ENCODE measurements at places on chromosomes 6 and 20.

- no peak for DNase-seq
- H3K27ac ChIP-seq = no peak overlapping the region
- H3K4me3 ChIP-seq = no peak overlapping the region
- no peaks in the 10 kb centered on the region for H3K36me3 ChIP-seq
- H3K4me1 ChIP-seq = no peaks in the 10 kb centered on the region
Observed at GRCh38 chr6:170229851-170230519, 60.9 kb downstream of the DLL1 start.

GRCh38 chr6:116969211-116969863 is 92.3 kb downstream of the RFX6 start:
- no peak overlapping the region for H3K27ac ChIP-seq
- H3K27me3 ChIP-seq = no peaks in the 10 kb centered on the region
- no peaks in the 10 kb centered on the region for H3K4me1 ChIP-seq
- H3K36me3 ChIP-seq = no peaks in the 10 kb centered on the region

- peaks cover 5% of the 10 kb centered on the region for H3K36me3 ChIP-seq
- no peak overlapping the region for H3K4me3 ChIP-seq
- no peaks in the 10 kb centered on the region for H3K4me1 ChIP-seq
- H3K27ac ChIP-seq = no peak overlapping the region
- no peaks in the 10 kb centered on the region for H3K27me3 ChIP-seq
Observed at GRCh38 chr6:158474961-158475343, 84.9 kb upstream of the TMEM181 start.

GRCh38 chr20:57223648-57224489 is 42.6 kb downstream of the BMP7 start:
- H3K27ac ChIP-seq = no peak overlapping the region
- H3K36me3 ChIP-seq = no peaks in the 10 kb centered on the region
- H3K27me3 ChIP-seq = no peaks in the 10 kb centered on the region
- DNase-seq = no peak
- H3K4me3 ChIP-seq = no peak overlapping the region
- no peaks in the 10 kb centered on the region for H3K4me1 ChIP-seq

GRCh38 chr6:157291356-157291755 is 32.0 kb downstream of the TMEM242 start:
- peaks cover 10% of the 10 kb centered on the region for H3K4me1 ChIP-seq
- H3K36me3 ChIP-seq = no peaks in the 10 kb centered on the region
- no peak for DNase-seq
- H3K27me3 ChIP-seq = no peaks in the 10 kb centered on the region
- H3K4me3 ChIP-seq = no peak overlapping the region

DNA sequence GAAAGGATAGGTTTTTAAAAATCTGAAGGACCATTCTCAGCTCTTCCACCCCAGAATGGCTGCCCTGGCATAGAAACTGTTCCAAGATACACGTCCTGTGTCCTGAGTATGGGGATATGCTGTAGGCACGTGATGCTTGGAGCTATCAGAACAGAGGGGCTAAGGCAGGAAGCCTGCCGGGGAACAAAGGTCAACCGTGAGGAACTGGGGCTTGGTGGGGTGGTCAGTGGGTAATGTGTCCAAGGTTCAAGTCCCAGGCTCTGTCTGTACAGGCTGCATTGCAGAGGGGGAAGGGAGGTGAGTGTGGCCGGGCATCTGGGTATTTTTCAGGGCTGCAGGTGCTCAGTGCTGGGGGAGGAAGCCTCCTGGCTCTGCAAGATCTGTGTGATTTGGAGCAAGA is 479.6 kb upstream of the CHD6 start:
- no peaks in the 10 kb centered on the region for H3K27me3 ChIP-seq
- DNase-seq = no peak
- H3K36me3 ChIP-seq = no peaks in the 10 kb centered on the region
- no peaks in the 10 kb centered on the region for H3K4me1 ChIP-seq
- no peak overlapping the region for H3K27ac ChIP-seq
- no peak overlapping the region for H3K4me3 ChIP-seq

GRCh38 chr6:52582996-52583395 is 6.1 kb upstream of the TRAM2 start:
- no peaks in the 10 kb centered on the region for H3K36me3 ChIP-seq
- H3K4me1 ChIP-seq = peaks cover 2% of the 10 kb centered on the region
- H3K4me3 ChIP-seq = no peak overlapping the region
- DNase-seq = no peak

GRCh38 chr6:31952890-31953289 is 5.9 kb downstream of the NELFE start:
- peaks cover 54% of the 10 kb centered on the region for H3K36me3 ChIP-seq
- DNase-seq = no peak

GRCh38 chr6:20946022-20946421 is 411.8 kb downstream of the CDKAL1 start:
- H3K27me3 ChIP-seq = no peaks in the 10 kb centered on the region
- no peak for DNase-seq

DNA sequence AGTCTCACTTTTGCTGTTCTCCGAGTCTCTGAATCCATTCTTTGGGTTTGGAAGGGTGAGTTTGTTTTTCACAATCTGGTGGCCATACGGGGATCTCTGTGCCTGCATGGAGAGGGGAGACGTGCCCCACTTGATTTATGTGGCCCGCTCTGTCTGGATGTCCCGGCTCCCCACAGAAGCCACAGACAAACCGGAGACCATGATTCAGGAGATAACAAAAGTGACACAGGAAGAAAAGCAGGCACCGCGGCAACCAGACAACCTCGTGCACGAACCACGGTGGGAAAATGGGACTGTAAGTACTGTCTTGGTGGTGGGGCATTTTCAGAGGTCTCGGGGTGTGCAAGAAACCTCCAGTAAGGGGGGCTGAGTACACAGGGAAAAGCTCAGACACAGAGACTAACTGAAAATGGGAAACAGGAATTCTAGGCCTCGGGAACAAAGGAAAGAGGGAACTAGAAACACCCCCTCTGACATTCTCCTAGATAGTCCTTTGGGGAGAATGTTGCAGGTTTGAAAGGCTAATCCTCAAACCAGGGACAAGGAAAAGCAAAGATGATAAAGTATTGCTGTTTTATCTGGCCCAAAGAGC is 22.1 kb upstream of the ZNF318 start:
- no peak overlapping the region for H3K27ac ChIP-seq
- H3K4me1 ChIP-seq = peaks cover 30% of the 10 kb centered on the region
- peak; percentile 55 for DNase-seq
- H3K27me3 ChIP-seq = no peaks in the 10 kb centered on the region
- no peaks in the 10 kb centered on the region for H3K36me3 ChIP-seq
- no peak overlapping the region for H3K4me3 ChIP-seq

- DNase-seq = no peak
- H3K27me3 ChIP-seq = no peaks in the 10 kb centered on the region
- no peak overlapping the region for H3K27ac ChIP-seq
Observed at GRCh38 chr20:54711071-54711470, 235.7 kb downstream of the DOK5 start.

DNA sequence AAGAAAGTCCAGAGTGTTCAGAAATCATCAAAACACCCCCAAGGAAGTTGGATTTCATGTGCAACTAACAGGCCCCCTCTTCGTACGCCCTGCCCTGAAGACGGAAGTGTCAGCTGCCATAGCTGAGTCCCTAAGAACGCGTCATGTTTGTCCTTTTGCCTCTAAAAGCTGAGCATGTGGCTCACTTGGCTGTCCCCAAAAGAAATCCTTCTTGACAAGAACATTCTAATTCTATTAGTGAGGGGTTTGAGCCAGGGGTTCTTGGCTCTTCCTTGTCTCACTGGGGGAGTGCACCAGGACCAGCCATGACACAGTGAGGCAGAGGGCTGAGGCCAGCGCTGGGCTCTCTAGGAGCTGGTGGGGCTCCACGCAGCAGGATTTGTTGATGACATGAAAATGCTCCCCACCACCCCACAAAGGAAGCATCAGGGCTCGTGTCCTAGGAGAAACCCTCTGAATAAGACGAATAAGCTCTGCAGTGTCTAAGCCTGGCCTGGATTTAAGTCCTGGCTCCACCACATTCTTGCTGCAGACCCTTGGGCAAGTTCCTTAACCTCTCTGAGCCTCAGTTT is 20.0 kb upstream of the SPO11 start:
- no peaks in the 10 kb centered on the region for H3K4me1 ChIP-seq
- DNase-seq = no peak
- no peaks in the 10 kb centered on the region for H3K27me3 ChIP-seq

GRCh38 chr20:56420028-56420427 is 8.0 kb downstream of the CASS4 start:
- DNase-seq = no peak
- H3K4me3 ChIP-seq = no peak overlapping the region
- peak overlapping the region; percentile 27 for H3K27ac ChIP-seq
- H3K36me3 ChIP-seq = no peaks in the 10 kb centered on the region
- peaks cover 85% of the 10 kb centered on the region for H3K4me1 ChIP-seq

- H3K4me3 ChIP-seq = no peak overlapping the region
- H3K4me1 ChIP-seq = no peaks in the 10 kb centered on the region
- DNase-seq = no peak
- no peak overlapping the region for H3K27ac ChIP-seq
Observed at GRCh38 chr6:111129013-111129412, 41.7 kb downstream of the SLC16A10 start.

DNA sequence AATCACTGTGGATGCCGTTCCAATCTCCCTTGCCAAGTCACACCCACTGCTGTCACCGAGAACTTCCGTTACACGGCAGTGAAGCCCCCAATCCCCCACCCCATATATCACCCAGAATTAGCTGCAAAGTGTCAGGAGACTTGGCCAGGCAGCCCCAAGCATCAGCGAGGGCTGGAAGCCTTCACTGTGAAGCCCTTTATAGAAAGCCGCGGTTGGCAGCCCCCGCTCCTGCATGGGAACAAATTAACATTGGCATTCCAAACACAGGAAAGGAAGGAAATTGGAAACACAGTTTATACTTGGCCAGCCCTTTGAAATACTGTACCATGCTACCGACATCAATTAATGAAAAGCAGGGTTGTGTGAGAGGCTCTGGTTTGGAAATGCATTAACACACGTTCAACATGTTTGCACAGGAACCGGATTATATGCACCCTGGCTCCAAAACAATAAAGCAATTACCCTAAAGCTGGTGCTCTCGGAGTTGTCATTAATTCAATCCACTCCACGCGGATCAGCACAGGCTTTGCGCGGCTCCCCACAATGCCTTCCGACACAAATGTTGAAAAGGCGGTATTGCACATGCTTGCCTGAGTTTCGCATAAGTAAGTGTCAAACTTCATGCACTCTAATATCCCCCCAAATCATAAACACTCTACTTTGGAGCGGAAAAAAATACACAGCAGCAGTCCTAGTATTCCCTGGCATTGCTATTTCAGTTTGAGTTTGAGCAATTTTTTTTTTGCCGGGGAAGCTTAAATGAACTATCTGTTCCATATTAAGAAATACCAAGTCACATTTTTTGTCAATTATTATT is 7.1 kb downstream of the BMP7 start:
- H3K27ac ChIP-seq = no peak overlapping the region

- no peak for DNase-seq
- no peaks in the 10 kb centered on the region for H3K4me1 ChIP-seq
- no peaks in the 10 kb centered on the region for H3K27me3 ChIP-seq
- peaks cover 6% of the 10 kb centered on the region for H3K36me3 ChIP-seq
Observed at GRCh38 chr6:111418971-111419693, 63.9 kb downstream of the REV3L start.

DNA sequence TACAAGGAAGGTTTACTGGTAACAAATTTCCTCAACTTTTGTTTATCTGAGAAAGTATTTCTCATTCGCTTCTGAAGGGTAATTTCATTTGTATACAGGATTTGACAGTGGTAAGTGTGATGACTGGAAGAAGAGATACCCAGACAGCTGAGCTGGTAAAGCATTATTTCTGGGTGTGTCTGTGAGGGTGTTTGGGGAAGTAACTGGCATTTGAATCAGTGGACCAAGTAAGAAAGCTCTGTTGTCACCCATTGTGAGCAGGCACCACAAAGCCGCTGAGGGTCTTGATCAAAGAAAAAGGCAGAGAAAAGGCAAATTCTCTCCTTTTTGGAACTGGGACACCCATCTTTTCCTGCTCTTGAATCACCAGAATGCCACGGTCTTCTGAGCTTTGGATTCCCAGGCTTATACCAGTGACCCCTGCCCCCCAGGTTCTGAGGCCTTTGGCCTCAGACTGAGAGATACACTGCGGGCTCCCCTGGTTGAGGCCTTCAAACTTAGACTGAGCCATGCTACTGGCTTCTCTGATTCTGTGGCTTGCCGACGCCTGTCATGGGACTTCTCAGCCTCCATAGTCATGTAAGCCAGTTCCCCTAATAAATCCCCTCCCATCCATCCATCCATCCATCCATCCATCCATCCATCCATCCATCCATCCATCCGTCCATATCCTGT is 10.5 kb upstream of the HUS1B start:
- peaks cover 3% of the 10 kb centered on the region for H3K36me3 ChIP-seq
- H3K4me3 ChIP-seq = no peak overlapping the region
- no peak for DNase-seq

DNA sequence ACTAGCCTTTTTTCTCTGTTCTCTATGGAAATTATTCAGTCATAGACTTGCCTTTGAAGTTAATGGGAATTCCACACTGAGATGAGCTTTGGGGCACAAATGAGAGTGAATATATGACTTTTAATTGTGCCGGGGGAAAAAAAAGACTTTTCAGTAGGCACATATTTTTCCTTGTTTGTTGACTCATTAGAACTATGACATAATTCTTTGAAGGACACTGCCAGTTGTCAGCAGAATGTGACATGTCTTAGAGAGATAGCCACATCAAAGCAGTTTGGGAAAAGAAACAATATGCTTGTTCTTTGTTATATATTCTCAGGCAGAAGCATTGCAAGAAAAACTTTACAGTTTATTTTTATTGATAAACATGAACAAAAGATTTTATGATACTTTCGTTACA is 138.3 kb downstream of the COL9A1 start:
- H3K27me3 ChIP-seq = peaks cover 4% of the 10 kb centered on the region
- H3K4me1 ChIP-seq = no peaks in the 10 kb centered on the region
- H3K27ac ChIP-seq = no peak overlapping the region
- DNase-seq = no peak
- no peak overlapping the region for H3K4me3 ChIP-seq

GRCh38 chr20:41369673-41370072 is 3.1 kb upstream of the EMILIN3 start:
- no peak overlapping the region for H3K4me3 ChIP-seq
- H3K36me3 ChIP-seq = no peaks in the 10 kb centered on the region
- no peaks in the 10 kb centered on the region for H3K4me1 ChIP-seq
- H3K27me3 ChIP-seq = peaks cover 8% of the 10 kb centered on the region

GRCh38 chr6:112225691-112226090 is 28.7 kb downstream of the LAMA4 start:
- H3K27ac ChIP-seq = no peak overlapping the region
- H3K36me3 ChIP-seq = no peaks in the 10 kb centered on the region
- DNase-seq = no peak
- no peaks in the 10 kb centered on the region for H3K27me3 ChIP-seq

- no peak overlapping the region for H3K4me3 ChIP-seq
- no peaks in the 10 kb centered on the region for H3K36me3 ChIP-seq
- no peak overlapping the region for H3K27ac ChIP-seq
- no peaks in the 10 kb centered on the region for H3K4me1 ChIP-seq
Observed at GRCh38 chr6:144876689-144877088, 591.6 kb downstream of the UTRN start.

DNA sequence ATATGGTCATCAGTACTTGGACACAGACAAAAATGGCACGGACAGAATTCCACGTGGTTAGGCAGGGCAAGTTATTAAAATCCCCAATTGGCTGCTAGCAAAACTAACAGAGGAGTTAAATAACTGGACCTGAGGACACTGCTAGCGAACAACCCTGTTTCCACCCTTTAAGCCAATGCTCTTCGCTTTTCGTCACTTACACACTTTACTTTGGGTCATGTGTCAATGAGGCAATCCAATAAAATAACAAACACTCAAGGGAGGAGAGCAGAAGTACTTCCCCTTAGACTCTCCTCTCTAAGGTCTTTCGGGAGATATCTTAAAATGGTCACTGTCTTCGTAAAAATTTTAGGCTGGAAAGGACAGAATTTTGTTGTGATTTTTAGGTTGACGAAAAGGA is 68.6 kb downstream of the LCA5 start:
- no peak for DNase-seq
- no peaks in the 10 kb centered on the region for H3K4me1 ChIP-seq
- H3K27me3 ChIP-seq = no peaks in the 10 kb centered on the region
- no peak overlapping the region for H3K4me3 ChIP-seq

Data from CD4-positive, alpha-beta memory T cell (primary cell).